ENCODE measurements at places on chromosomes 6 and 20.

GRCh38 chr6:31009731-31010130 is 543 bp upstream of the MUC22 start:
- no peak for DNase-seq

DNA sequence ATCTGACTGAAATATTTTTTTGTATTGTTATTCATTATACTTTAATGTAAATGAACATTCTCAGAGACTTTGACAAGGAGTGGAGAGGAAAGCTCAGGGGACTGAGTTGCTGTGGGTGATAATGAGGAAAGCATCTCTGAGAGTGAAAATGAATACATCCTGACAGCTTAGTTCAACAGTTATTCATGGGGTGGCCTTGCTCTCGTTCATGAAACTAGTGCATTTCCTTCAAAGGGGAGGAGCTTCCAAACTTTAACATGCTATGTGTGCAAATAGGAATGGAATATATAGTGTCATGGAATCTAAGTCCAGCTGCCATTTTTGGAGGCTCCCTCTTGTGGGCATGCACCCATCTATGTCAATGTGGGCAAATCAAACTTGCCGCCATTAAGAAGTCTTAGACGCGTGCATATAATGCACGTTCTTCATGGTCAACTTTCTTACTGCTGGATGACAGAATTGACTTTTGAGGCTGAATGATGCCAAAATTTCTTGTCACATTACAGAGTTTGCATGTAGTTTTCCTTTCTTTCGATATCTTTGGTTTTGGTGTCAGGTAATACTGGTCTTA is 124.3 kb upstream of the TMEM170B start:
- DNase-seq = no peak

GRCh38 chr20:62916703-62917476 is 9.4 kb downstream of the DIDO1 start:
- DNase-seq = no peak

DNA sequence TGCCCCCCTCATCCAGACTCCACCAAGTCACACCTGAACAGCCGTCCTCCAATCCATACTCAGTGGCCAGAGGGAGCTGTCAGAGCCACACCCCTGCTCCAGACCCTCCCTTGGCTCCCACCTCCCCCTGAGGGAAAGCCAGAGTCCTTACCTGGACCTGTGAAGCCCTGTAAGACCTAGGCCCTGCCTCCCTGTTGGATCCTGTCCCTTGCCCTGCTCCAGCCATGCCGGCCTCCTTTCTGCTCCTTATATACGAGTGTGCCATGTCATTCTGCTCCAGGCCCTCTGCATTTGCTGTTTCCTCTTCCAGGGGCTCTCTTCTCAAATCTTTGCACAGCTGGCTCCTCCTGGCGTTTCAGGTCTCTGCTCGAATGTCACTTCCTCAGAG is 100.3 kb upstream of the MYL9 start:
- no peak for DNase-seq

DNA sequence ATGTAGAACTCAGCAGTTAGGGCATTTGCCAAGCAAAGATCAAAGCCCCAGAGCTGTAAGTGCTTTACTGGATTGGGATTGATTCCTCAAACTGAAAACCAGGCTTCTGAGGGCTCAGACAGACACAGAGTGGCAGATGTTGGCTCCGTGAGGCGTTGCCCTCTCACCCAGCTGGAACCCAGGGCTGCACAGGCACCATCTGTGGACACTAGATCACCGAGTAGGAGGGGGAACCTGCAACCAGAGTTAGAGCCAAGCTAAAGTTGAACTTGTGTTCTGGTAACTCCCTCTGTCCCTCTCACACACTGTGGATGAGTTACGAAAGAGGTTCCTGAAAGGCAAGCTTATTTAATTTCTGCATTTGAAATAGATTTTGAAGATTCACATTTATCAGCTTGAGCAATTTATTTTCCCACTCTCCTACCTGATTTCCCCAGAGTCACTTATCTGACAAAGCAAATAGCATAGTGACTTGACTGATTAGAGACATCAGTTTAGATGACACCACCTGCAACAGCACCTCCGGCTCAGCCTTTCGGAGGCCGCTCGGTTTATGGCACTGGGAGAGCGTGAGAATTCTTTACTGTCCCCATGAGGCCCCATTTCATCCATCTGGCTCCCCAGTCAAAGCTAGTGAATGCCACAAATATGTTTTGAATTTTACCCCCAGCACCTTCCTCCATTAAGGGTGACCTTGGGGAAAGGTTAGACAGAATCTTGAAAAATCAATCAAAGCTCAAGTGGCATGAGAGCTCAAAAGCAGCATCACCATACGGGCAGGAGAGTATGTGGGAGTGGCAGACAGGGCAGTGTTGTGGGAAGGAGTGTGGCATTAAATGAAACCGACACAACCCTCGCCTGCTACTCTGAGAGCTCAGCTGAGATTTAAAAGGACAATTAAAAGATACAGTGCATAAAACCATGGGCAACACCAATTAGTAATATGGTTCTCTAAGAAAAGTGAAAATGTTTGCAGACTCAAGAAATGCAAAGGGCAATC is 48.5 kb downstream of the RPF2 start:
- no peak for DNase-seq

- DNase-seq = no peak
Measured at GRCh38 chr6:66814156-66814555, 1107.1 kb upstream of the EYS start.

DNA sequence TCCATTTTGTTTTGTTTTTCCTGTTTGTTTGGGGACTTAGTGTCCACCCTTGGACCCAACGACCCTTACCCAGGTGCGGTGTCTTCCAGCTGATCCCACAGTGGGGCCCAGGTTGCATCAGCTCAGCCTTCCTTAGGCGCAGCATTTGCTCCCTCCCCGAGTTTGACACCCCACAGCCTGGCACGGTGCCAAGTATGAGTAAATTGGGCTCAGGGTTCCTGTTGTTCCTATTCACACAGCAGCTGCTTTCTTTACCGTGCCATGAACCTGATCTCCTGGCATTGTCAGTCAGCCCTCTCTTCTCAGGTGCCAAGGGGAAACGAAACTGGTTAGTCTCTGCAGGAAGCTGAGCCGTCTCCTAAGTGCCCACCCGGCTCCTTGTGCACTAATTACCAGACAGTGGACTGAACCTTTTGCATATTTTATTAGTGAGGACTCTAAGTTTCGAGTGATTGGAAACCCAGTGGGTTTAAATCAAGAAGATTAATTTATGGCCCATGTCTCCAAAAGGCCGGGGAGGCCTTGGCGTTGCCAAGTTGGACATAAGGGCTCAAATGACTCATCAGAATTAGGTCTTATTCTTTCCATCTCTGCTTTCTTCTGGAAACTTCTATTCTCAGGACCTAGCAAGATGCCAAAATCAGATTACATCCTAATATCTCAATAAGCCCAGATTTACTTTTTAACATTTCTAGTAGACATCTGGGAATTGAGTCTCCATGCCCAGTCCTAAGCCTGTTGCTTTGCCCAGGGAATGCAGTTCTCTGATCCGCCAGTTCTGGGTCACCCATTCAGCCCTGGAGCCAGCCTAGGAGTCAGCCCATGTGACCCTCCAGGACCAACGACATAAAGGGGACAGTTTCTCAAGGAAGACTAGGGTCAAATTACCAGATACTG is 68.8 kb downstream of the TSHZ2 start:
- no peak for DNase-seq

DNA sequence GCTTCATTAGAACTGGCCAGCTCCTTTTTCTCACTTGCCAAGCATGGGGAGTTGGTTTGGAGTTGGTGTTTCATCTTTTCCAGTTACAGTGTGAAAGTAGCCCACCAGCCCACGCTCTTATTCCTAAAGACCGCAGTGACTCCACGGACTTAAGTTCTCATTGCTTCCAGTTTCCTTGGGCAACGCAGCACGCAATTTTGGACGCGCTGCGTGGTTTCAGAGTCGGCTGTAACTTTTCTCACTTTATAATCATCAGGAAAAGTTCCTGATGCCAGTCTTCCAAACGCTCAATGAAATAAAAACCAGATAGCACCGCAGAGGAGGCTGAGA is 381 bp upstream of the PEX7 start:
- no peak for DNase-seq

DNA sequence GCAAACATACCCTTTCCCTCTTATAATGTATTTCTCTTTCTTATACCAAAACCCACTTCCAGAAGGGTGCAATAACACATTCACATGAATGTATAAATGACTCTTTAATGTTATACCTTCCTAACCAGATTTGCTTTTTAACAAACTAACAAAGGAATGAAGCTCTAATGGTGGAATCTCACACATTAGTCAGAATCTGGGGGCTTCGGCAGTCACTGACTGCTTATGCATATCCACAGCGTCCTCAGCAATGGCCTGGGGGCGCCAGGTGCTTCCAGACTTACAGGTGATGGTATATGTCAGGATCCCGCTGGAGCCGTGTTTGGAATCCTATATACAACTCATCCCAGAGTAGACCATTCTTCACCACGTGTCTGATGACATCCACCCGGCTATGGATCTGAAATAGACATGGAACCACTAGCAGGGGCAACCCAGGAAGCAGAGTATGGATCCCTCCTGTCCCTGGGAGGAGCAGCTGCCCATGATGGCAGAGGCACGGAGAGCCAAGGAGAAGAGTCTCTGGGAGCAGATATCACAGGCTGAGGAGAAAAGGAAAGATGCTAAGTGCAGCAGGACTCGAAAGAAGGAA is 150.8 kb upstream of the RIPOR2 start:
- DNase-seq = no peak

GRCh38 chr6:137417396-137417795 is 76.8 kb downstream of the OLIG3 start:
- no peak for DNase-seq

DNA sequence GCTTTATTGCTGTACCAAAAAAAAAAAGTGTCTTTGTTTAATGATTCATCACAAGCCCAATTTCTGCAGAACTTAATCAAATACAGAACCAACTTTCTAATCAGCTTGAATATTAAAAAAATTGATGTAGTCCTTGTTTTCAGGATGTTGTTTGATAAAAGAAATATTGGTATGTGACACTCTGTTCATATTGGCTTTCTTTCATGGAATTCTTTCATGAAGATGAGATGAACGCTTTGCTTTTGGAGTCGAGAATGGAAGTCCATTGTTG is 184.3 kb downstream of the ZNF217 start:
- DNase-seq = no peak

DNA sequence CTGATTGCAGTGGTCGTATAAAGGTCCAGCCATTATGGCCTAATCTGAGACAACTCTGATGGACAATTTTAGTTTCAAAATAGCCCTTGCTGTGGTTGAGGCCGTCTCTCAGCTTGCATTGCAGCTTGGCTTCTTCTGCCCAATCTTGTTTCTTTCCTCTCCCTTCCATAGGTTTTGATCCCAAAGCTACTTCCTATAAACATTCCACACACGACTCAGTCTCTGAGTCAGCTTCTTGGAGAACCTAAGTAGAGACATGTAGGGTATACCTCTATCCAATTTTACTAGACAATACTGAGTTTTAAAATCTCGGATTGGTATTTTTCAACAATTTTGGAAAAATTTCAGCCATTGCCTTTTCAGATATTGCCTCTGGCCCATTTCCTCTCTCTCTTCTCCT is 13.4 kb downstream of the IYD start:
- DNase-seq = no peak

- no peak for DNase-seq
Measured at GRCh38 chr6:31597006-31597405, 4.2 kb upstream of the NCR3 start.

DNA sequence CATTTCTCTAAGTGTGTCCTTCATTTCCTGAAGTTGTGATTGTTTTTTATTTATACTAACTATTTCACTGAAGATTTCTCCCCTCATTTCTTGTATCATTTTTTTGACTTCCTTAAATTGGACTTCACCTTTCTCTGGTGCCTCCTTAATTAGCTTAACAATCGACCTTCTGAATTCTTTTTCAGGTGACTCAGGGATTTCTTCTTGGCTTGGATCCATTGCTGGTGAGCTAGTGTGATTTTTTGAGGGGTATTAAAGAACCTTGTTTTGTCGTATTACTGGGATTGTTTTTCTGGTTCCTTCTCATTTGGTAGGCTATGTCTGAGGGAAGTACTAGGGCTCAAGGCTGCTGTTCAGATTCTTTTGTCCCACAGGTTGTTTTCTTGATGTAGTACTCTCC is 92.8 kb downstream of the ESR1 start:
- no peak for DNase-seq

- DNase-seq = no peak
Measured at GRCh38 chr6:41712651-41713103, 22.7 kb downstream of the TFEB start.

DNA sequence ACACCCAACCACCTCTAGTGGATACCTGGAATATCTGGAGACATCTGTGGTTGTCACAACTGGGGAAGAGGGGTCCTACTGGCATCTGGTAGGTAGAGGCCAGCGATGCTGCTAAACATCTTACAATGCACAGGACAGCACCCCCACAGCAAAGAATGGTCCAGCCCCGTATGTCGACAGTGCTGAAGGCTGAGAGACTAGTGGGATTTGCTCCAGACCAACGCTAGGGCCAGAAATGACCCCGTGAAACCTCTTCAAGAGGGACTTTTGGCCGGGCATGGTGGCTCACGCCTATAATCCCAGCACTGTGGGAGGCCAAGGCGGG is 7.2 kb downstream of the PREX1 start:
- no peak for DNase-seq

DNA sequence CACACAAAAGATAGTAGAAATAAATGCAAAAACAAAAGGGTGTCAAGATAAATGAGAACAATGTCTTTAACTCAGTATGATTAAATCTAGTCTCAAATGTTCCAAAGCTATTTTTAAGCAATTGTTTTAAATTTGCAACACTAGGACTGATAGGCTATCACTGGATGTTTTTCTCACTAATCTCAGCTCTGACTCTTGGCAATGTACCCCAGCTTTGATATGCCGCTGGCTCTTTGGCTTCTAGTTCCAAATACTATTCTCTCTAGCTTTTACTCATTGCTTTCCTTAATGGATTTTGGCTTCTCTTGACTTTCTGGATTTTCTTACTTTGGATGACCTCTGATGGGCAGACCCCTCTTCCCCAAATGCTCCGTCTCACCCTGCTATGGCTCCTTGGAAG is 116.0 kb upstream of the SLC35B3 start:
- no peak for DNase-seq

- no peak for DNase-seq
Measured at GRCh38 chr6:142419071-142419470, 117.3 kb downstream of the ADGRG6 start.

DNA sequence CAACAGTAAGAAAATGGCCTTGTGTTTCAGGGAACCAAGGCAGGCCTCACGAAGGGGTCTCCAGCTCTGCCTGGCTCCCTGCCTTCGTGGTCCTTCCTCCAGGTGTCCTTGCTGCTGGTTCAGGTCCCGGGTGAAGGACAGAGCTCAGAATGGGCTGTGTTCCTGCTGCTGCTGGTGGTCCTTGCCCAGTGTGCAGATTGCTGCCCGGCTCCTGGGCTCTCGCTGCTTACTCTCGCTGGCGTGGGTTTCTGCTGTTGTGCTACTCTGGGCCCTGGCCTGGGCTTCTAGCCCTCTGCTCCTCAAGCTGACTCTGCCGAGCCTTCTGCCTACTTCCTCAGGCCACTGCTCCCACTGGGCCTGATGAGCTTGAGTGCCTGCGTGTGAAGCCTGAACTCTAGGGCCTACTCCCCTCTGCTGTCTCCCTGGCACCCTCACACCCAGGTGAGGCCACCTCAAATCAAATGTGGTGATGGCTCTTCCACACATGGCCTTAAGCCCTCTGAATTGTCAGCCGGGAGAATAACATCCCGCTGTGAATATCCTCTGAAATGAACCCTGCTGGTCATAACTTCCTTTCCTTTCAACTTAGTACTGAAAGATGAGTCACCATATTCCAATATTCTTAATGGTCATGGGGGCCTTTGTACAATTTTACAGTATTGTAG is 171.6 kb downstream of the FOXC1 start:
- DNase-seq = no peak

GRCh38 chr20:64161356-64162238 is 2.7 kb upstream of the MYT1 start:
- DNase-seq = peak; percentile 72

GRCh38 chr6:100283285-100283684 is 181.4 kb downstream of the SIM1 start:
- DNase-seq = no peak
